ENCODE measurements at places on chromosomes 7 and 10.

- DNase-seq = no peak
Measured at GRCh38 chr10:129741978-129742741, 221.9 kb downstream of the EBF3 start.

- DNase-seq = no peak
Measured at GRCh38 chr10:32180390-32181280, 124.4 kb upstream of the KIF5B start.

DNA sequence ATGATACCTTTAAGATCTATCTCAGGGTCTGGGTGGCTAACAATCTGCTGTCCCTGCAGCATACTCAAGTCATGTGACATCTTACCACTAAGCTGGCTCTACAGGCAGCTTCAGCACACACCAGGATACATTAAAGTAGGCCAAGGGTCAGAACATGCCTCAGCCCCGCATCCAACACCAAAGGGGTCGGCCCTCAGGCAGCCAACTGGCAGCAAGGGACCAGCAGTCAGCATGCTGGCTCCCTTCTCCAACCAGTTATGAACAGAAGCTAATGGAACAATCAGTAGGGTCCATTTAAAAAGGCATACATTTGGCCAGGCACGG, 37.1 kb downstream of the FAM53B start:
- no peak for DNase-seq

DNA sequence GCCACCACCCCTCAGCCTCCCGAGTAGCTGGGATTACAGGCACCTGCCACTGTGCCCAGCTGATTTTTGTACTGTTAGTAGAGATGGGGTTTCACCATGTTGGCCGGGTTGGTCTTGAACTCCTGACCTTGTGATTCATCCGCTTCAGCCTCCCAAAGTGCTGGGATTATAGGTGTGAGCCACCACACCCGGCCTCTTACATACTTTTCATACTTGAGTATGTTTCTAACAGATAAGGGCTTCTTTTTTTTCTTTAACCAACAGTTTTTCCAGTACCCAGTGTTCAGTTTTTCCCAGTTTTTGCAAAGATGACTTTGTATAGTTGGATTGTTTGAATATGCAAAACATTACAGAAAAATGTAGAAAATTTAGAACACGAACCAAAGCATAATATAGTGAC, 7.7 kb downstream of the EIF4H start:
- DNase-seq = no peak

DNA sequence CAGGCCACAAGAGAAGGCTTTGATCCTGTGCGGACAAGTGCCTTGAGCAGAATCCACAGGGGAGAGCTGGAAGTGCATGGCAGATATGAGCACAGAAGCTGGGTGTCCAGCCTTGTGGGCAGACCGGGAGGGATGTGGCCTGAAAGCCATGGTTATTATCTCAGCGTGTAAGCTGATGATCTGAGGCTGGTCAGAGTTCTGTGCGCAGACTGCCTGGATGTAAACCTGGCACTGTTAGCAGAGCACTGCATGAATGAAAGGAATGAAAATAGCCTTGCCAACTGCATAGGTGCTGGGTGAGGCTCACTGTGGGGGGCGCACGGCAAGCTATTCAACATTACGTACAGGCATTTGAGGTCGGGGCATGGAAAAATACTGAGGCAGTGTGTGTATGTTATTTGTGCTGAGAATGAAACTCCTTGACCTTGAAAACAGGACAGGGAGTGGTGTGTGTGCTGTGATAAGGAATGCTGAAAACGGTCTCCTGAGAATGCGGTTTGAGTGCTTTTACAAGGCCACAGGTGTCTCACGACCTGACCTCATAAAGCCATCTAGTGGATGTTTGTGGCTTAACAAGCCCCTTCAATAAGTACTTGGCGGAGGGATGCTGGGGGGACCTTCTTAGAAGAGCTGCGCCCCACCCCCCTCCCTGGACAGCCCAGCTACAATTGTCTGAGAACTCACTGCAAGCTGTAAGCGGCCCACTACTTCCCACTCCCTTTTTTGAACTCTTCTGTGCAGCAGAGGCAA, 18.7 kb downstream of the AKR1C1 start:
- DNase-seq = peak; percentile 19

GRCh38 chr7:106604303-106604924, 56.5 kb downstream of the CCDC71L start:
- peak; percentile 32 for DNase-seq

DNA sequence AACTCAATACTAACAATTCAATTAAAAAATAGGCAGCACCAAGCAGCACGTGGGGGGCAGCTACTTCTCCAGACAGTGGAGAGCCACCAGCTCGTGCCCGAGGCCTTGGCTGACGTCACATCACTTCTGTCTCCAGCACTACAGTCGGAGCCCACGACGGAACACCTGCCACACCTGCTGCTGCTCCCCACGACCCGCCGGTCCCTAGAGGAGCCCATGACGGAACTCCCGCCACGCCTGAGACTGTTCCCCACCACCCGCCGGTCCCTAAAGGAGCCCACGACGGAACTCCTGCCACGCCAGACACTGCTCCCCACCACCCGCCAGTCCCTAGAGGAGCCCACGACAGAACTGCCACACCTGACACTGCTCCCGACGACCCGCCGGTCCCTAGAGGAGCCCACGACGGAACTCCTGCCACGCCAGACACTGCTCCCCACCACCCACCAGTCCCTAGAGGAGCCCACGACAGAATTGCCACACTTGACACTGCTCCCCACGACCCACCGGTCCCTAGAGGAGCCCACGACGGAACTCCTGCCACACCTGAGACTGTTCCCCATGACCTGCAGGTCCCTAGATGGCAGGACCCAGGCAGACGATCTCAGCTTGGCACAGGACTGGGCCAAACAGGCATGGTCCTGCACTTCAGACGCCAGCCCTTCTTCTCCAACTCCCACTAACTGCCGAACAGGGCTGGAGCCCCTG, 258.0 kb downstream of the ELFN1 start:
- no peak for DNase-seq

DNA sequence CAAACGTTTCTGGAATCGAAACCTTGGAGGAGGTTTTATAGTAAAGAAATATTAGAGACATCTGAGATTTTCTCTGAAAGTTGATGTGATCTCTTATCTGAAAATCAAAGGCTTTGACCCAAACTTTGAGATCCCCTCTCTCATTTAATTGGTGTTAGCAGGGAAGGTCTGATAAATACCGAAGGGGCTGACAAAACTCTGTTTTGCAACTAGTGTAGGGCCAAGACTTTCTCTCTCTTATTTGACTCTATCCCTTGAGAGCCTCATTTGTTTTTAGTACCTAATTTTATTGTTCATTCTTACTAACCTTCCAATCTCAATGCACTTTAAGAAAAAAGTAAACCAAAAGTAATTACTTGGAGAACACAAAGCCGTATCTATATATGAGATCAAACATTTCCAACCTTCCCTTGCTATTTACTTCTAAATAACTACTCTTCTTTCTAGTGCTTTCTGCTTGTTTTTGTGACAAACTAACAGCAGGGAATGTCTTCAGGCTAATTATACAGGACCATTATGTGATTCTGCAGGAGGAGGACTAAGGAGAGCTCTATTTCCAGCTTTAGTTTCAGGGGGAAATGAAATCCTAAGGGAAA, 33.4 kb upstream of the NPVF start:
- peak; percentile 9 for DNase-seq

GRCh38 chr10:69742928-69743602, 58.6 kb upstream of the COL13A1 start:
- peak; percentile 53 for DNase-seq

DNA sequence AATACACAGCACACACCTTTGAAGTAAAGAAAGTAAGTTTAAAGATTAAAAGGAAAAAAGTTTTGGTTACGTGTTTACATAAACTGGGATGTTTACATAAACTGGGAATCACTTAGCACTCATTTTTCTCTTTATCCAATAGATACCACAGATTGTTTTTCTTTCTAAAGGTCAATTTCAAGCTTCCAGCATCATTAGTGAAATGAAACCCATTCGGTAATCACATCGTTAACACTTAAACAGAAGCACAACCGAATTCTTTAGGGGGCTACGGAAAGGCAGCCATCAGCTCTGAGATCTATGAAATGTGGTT, 1.1 kb downstream of the ODAD2 start:
- DNase-seq = no peak

- no peak for DNase-seq
Measured at GRCh38 chr7:159007996-159008389, 136.7 kb downstream of the VIPR2 start.

DNA sequence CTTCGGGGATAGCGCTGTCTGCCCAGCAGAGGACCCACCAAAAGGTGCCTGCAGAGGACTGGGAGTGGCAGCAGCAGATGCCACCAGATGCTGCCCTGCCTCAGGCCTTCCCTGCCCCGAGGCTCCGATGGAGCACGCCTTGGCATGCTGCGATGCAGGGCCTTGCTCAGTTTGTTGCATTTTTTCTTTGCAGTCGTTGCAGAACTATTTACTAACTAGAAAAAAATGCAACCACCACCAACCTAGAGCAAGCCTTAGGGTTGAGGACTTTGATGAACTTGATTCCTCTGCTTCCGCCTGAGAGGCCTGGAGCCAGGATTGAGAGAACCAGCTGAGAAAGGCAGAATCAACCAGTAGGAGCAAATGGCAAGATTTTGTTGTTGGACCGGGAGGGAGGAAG, 585.6 kb upstream of the MKI67 start:
- no peak for DNase-seq

DNA sequence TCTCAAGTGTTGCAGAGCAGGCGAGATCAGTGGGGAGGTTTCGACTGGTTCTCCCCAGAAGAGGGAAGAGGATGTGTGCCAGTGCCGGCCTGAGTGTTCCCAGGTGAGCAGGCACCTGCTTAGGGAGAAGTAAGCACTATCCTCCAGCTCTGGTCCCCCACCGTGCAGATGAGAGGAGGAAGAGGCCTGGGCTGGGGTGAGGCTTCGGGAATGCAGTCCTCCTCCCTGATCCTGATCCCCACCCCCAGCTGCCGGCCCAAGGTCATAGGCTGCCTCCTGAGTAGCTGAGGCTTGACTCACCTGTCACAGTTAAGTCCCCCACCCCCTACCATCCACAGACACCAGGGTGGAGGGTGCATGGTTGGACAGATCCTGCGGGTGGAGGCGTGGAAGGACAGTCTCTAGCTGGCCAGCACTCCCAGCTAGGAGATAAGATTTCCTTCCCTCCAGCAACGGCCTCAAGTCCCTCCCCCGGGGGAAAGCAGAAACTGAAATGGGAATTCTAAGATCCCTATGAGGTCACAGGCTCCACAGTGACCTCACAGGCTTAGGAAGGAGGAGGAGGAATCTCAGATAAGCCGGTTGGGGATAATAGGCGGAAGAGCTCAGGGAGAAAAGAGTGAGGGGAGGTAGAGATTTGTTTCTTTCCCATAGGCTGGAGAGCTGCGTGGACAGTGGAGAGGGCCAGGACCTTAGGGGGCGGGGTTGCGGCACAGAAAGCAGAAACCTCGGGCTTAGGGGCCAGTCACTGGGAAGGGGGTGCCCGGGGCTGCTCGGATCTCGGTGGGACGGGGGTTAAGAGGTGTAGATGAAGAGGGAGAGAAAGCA, 1.0 kb downstream of the LRCH4 start:
- DNase-seq = peak; percentile 53

DNA sequence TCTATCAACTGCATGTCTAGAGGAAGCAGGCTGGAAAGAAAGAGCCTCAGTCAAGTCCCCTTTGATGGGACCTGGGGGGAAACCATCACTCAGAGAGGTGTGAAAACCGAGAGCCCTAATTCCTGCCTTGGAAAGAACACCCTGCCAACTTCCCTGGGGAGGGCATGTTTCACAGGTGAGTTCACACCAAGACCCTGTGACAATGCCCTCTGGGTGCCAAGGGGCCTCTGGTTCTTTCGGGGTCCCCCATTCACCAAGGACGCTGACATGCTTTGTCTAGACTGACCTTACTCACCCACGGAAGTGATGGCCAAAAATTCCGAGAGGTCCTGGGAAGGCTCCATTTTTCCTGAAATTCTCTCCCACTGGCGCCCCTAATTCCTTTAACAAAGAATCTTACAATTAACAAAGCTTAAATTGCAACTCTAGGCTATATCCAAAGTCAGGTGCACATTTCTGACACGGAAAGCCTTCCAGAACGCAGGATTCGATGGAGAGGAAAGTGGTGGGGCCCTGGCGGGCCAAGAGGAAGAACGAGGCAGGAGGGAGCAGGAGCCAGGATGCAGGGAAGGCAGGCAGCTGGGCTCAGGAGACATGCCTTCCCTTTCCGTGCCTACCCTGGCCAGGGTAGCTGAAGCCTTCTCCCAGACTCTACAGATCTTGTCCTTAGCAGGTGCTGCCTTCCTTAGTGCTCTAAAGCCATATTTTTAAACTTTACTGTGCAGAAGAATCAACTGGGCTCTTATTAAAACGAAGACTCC, 23.7 kb downstream of the VSTM4 start:
- no peak for DNase-seq

DNA sequence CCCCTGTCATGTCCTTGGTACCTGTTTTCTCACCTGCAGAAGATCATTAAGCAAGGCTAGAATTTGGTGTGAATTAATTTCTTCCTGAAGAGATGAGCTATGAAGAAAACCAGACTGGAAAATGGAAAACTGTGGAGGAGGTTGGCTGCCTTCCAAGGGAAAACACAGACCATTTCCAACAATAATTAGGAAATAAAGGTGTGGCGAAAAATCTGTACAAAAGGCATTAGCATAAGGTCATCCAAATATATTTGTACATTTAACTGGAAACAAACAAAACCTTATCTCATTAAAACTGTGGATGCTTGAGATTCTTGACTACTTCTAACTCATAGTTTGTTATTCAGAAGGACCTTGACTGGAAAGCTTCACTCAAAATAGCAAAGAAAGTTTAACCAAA, 1.7 kb downstream of the STN1 start:
- DNase-seq = no peak

DNA sequence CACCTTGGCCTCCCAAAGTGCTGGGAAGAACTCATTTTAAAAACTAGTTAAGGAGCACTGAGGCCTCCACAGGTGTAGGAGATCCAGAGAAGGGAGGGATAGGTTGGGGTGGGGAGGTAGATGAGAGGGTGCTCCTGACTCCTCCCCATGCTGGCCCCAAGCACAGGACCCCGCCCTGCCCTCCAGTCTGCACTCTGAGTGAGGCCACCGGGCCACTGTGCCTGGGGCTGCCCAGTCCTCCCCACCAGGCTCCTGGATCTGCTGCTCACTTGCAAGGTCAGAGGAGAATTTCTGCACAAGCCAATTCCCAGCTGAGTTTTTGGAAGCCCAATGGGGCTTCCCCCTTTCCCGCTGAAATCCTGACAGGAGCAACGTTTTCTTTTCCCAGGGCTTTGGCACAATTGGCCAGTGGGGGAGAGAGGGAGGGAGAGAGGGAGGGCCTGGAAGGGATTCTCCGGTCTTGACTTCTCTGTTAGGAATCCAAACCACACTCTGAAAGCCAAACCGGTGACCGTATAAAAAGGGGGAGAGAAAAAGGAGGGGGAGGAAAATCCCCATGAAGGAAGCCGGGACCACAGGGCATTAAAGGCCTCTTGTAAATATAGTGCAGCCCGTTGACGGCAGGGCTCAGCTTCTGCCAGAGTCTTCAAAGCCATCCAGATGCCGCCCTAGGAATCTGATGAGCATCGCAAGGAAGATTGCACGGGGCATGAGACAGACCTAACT, 116.2 kb downstream of the SH3PXD2A start:
- no peak for DNase-seq

All from NB4 (cell line).